Left kidney (tissue), 8 donors: ENCODE measurements at places on chromosomes 16 and 17.
A peak's percentile ranks its signal among the peaks of the same experiment; 100 is the strongest.

- no peak for DNase-seq
Measured at GRCh38 chr17:3904501-3904900, 11.6 kb upstream of the CAMKK1 start.

DNA sequence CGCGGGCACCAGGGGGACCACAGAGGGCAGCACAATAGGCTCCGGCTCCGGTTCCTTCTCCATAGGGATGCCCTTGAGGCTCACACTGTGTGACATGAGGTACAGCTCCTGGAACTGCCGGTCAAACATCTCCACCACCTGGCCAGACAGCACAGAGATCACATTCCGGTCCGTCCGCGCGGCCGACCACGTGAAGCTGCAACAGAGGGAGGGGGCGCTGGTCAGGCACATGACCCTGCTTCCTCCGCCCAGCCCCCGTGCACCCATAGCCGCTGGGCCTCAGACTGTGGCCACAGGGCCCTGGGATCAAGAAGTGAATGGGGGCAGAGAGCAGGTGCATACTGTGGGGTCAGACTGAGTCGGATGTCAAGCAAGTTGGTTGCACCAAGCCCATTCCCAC lies 25.9 kb downstream of the FAM83G start:
- no peak for DNase-seq

DNA sequence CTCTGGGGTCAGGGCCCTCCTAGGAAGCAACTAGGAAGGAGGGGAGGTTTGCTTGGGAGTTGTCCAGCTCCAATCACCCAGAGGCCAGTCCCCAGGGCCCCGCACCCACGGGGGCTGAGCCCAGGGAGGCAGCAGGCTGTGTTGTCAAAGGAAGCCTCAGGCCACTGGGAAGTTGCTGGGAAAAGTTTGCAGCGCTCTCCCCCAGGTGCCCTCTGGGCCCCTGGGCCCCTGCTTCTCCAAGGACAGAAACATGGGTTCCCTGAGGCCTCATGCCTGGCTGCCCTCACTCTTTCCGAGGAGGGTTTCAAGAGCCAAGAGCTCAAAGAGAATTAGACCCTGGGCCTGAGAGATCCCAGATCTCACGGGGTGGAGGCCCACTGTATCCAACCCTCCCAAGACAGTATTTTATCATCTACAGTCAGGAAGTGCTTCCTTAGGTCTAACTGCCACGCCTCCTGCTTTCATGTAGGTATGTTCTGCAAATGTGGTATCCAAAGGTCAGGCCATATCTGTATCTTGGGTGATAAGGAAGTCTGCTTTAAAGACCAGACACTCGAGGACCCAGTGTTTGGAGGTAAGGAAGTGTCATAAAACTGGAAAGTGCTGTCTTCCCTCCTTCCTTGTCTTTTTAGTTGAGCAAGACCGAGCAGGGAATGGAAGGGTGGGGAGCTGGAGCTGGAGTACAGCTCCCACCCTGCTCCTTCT lies 44.2 kb upstream of the ZNF423 start:
- DNase-seq: no peak

DNA sequence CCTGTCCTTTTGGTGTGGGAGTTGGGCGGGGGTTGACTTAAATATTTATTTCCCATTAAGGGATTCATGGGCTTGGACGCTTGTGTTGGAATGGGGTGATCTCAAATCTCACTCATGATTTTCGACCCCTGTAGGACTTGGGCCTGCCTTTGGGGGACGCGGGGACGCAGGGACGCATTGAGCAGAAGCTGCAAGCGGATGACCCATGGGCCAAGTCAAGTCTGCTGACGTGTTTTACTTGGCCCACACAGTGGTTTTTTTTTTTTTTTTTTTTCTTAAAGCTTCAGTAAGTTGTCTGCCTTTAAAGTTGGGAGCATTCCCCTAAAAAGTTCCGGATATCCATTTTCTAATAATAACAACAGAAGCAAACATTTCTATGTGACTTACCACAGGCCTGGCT lies 28.9 kb downstream of the CMIP start:
- DNase-seq: peak; percentile 50

DNA sequence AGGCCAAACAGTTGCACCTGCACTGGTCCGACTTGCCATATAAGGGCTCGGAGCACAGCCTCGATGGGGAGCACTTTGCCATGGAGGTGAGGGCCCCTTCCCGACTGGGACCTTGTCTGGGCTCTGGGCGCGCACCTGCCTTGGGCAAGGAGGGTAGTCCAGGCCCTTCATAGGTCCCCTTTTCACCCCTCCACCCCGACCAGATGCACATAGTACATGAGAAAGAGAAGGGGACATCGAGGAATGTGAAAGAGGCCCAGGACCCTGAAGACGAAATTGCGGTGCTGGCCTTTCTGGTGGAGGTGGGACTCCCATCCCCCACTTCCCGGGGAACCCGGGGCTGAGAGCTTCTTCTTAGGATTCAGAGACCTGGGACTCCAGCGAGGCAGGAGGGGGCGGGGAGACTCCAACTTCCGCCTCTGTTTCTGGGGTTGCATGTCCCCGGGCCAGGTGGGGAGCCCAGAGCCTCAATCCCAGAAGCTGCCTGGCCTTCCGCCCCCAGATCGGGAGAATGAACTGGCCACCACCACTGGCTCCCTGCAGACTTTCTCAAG lies 7.8 kb downstream of the CA4 start:
- DNase-seq: no peak

GRCh38 chr17:79053251-79053925 lies 21.2 kb upstream of the ENGASE start:
- DNase-seq: no peak

- no peak for DNase-seq
Measured at GRCh38 chr17:35147375-35147905, at the start of gene UNC45B. TSS of gene UNC45B (plus strand) at chr17:35147817. CDS start at chr17:35148264, 447 bp downstream.

GRCh38 chr17:2929881-2930533 lies 133.4 kb downstream of the OR1D5 start:
- DNase-seq: no peak

DNA sequence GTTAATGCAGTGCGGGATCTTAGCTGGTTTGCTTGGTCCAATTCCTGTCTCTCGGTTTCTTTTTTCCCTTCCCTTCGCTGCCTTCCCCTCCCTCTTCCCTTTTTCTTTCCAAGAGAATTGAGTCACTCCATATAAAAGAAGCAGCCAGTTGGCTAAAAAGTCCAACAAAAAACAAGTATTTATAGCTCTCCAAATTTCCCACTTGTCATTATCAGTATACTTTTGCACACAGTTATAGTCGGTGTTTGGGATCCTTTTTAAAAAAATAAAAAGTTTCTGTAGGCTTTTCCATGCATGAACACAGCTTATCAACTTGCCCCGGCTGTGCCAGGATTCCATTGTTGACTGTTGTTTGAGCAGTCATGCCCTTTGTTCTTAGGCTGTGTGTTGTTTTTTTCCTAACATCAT lies 24.9 kb downstream of the HMOX2 start:
- DNase-seq: no peak

- DNase-seq: no peak
Measured at GRCh38 chr17:37476431-37477120, 13.1 kb upstream of the DUSP14 start.

- DNase-seq: no peak
Measured at GRCh38 chr16:10741844-10742243, 1.8 kb upstream of the NUBP1 start.

GRCh38 chr16:57069053-57069452 lies 23.3 kb upstream of the CPNE2 start:
- DNase-seq: no peak

DNA sequence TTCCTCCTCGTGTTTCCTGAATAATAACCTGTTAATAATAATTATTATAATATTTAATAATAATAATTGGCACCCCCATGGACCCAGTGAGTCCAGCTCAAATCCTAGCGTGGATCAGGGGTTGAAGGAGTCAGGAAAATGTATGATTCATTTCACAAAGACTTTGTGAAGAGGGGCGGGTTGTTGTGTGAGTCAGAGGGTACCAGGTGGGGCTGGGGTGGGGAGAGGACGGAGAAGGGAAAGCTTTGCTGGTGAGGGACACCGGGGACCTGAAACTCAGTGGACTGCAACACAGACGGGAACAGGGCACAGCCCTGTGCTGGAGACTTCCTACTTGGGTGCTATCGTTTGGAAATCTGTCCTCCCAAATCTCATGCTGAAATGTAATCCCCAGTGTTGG lies 3.1 kb upstream of the ADORA2B start:
- no peak for DNase-seq

GRCh38 chr16:27374804-27375425 lies 27.1 kb upstream of the IL21R start:
- DNase-seq: peak; percentile 69

DNA sequence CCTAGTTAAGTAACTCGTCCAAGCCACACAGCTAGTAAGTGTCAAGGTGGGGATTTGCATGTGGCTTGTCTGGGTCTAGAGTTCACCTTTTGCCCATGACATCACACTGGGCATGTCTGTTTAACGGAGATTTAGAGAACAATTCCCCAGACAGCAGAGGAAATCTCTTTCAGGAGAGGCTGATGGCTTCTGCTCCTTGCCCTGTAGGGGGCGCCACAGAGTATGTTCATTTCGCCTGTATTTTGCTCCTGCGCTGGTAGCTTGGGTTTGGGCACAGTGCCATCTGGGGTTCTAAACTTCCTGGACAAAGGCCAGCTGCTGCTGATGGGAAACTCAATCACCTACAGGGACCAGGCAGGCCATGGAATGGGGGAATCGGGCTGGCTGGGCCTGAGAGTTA lies 20.4 kb downstream of the OTOA start:
- DNase-seq: no peak

DNA sequence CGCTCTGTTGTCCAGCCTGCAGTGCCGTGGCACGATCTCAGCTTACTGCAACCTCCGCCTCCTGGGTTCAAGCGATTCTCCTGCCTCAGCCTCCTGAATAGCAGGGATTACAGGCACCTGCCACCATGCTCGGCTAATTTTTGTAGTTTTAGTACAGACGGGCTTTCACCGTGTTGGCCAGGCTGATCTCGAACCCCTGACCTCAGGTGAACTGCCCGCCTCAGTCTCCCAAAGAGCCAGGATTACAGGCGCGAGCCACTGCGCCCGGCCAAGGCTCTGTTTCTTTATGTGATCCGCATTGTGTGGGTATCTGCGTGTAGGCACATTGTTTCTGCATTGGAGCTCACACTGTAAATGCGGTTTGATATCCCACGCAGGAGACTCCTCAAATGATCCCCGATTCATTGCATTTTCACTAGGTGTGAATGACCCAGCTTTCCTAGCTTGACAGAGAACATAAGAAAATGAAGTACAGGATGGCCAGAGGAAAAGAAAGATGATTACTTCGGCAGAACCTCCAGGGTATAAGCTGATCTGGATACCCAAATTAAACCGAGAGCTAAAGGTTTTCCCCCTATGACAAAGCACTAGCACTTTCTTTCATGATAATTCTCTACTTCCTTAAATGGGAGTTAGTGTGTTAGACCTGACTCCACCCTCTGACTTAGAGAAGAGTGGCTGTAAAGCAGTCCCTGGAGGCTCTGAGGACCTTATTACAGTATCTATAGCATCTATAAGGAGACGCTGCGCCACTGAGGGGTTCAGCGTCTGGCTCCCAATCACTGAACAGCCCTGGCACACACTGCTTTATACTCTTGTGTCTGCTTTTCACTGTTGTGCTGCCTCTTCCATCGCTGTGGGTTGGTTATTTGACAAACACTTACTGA lies 17.3 kb downstream of the COTL1 start:
- DNase-seq: no peak

GRCh38 chr17:7946441-7946840 lies 14.4 kb downstream of the CNTROB start:
- no peak for DNase-seq

DNA sequence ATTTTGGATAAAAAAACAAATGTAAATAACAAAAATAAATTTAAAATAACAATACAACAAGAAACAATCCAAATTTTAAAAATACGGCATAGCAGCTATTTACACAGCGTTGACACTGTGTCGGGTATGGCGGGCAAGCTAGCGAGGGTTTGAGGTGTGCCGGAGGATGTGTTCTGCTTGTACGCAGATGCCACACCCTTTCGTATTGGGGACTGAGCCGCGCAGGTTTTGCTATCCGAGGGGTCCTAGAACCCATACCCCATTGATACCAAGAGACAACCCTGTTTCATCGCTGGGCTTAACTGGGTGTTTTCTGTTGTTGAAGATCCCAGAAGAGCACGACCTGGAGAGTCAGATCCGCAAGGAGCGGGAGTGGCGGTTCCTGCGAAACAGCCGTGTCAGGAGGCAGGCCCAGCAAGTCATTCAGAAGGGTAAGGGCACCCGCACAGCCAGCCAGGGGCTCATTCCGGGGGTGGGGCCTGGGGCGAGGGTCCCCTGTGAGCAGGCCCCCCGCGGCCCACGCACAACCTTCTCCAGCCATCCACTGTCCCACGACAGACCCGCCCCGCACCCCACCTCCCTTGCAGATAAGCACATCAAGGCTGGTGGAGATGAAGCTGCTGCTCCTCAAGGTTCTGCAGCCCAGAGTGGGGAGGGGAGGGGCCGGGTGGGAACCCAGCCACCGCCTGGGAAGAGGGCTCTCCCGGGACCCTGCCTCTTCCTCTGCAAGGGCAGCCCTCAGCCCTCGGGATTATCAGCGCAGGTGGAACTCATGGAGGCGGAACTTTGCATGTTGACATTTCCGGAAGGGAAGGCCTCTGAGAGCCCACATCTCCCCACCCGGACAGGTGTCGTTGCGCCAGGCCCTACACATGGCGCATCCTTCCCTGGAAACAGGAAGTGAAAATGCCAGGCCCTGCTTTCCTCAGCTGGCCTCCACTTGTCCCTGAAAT lies 51.2 kb upstream of the CHMP6 start:
- DNase-seq: no peak

- no peak for DNase-seq
Measured at GRCh38 chr16:89013692-89014402, 36.8 kb upstream of the CBFA2T3 start.

DNA sequence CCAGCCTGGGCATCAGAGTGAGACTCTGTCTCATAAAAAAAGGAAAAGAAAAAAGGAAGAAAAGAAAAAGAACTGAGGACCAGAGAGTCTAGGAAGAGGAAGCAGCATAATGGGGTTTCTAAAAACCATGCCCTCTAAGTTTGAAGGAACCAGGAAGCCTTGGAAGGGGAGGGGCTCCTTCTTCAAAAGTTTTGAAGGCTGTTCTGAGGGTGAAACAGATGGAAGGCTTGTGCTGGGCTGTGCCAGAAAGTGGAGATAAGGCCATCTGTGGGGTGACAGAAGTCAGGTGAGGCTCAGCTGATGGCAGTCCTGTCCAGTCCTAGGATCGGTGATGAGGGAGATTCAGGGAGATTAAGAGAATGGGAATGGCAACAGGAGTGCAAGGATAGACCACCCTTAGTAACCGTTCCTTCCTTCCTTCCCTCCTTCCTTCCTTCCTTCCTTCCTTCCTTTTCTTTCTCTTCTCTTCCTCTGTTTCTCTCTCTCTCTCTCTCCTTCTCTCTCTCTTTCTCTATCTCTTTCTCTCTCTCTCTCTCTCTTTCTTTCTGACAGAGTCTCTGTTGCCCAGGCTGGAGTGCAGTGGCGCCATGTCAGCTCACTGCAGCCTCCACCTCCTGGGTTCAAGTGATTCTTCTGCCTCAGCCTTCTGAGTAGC lies 182.6 kb downstream of the NTN1 start:
- no peak for DNase-seq

GRCh38 chr16:11857161-11857560 lies 5.8 kb upstream of the RSL1D1 start:
- no peak for DNase-seq
